COLO829 (cell line): ENCODE measurements at places on chromosomes 3 and 15.
A peak's percentile ranks its signal among the peaks of the same experiment; 100 is the strongest.

DNA sequence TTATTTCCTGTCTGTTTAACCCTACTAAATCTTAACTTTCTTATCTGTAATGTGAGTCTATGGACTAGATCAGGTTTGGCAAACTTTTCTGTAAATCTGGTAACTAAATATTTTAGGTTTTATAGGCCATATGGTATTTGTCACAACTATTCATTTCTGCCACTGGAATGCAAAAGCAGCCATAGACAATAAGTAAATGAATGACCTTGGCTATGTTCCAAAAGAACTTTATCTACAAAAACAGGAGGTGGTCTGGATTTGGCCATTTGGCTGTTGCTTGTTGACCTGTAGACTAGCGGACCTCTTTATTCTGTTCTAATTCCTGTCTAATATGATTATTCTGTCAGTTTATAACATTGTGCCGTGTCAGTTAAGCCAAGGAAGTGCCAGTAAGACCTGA, 314.2 kb downstream of the LPP start:
- no peak for DNase-seq

- no peak for DNase-seq
Measured at GRCh38 chr3:182911782-182912111, 68.6 kb downstream of the DCUN1D1 start.

GRCh38 chr3:193240436-193240849, 579 bp upstream of the PLAAT1 start:
- DNase-seq: no peak

GRCh38 chr3:195139091-195139875, 131.7 kb downstream of the XXYLT1 start:
- DNase-seq: no peak

DNA sequence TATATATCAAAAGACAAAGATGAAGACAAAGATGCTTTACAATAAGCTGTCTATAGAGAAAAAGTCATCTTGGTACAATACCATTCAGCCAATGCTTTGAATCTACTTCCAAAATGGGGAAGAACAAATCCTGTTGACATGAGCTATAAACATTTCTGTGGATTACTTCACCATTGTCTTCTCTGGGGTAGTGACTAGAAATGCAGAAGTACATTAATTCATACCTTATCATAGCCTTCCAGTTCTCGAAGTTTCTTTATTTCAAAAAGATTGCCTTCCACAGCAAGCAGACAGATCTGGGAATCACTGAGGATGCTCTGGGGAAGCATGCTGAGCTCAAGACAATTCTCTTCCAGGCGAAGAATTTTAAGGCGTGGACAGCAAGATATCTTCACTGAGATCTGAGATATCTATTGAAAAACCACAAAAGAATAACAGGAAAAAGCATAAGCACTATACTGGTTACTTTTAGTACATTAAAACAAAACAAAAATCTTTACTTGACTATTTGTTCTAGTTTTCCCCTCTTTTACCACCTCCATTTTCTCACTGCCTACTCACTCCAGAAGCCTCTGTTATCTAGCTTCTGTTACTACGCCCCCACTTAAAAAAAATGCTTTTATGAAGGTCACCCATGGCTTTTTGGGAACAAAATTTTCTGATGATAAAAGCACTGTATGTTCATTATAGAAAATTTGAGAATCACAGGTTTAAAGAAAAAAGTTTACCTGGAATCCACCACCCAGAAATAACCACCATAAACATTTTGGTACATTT, 3.6 kb downstream of the LRRC57 start:
- no peak for DNase-seq

- peak; percentile 42 for DNase-seq
Measured at GRCh38 chr3:139292711-139293664, 50.8 kb upstream of the MRPS22 start.

- DNase-seq: no peak
Measured at GRCh38 chr15:75126864-75127580, 74.7 kb upstream of the C15orf39 start.

DNA sequence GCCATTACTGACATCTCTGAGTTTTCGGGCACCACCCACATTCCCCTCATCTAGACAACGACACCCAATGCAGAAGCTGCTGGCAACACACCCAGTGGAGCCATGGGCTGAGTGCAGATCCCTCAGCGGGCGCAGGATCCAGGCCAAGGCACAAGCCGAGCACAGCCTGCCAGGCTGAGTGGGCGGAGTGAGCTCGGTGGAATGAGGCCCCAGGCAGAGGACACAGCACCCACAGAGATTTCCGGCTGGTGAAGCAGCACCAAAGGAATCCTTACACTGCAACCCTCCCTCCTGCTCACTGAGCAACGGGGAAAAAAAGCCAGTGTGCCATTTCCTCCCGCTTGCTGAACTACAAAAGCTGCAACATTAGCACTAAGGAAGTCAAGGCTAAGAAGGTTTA, 34.3 kb downstream of the ZMAT3 start:
- peak; percentile 87 for DNase-seq

DNA sequence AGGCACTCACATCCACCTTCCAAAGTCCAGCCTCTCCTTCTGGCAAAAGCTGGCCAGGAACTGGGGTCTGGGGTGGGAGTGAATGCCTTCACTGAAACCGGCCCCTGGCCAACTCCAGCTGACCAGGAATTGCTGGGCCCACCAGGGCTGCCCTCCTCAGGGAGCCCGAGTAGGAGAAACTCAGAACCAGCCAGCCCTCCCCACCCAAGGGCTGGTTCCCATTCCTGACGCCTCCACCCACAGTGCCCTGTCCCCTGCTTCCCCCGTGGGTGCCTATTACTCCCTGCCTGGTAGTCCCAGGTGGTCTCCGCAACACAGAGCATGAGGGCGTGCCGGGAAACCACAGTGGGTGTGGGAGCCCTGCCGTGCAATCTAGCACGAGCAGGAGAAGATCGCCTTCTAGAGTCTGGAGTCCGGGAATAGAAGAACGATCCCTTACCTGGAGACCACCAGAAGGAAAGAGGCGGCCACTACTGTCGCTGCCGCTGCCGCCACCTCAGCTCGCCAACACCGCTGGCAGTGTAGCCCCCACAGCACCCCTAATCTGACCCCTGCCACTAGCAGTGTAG, 178.8 kb downstream of the POTEB3 start:
- no peak for DNase-seq

DNA sequence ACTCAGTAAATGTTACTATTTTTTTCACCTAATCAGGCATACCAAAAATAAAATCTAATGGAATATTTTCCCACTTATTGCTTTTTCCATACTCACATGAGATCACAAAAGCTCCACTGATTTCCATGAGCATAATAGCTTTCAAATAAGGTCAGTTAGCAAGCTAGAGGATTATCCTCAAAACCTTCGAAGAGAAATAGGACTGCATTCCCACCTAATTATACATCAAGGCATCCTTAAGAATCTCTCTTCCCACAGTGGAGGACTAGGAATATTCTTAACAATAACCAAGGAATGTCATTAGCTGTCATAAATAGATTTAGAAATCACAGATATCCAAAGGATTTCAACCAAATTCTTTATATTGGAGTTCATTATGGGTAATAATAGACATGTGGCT, 127.9 kb upstream of the STT3B start:
- no peak for DNase-seq

DNA sequence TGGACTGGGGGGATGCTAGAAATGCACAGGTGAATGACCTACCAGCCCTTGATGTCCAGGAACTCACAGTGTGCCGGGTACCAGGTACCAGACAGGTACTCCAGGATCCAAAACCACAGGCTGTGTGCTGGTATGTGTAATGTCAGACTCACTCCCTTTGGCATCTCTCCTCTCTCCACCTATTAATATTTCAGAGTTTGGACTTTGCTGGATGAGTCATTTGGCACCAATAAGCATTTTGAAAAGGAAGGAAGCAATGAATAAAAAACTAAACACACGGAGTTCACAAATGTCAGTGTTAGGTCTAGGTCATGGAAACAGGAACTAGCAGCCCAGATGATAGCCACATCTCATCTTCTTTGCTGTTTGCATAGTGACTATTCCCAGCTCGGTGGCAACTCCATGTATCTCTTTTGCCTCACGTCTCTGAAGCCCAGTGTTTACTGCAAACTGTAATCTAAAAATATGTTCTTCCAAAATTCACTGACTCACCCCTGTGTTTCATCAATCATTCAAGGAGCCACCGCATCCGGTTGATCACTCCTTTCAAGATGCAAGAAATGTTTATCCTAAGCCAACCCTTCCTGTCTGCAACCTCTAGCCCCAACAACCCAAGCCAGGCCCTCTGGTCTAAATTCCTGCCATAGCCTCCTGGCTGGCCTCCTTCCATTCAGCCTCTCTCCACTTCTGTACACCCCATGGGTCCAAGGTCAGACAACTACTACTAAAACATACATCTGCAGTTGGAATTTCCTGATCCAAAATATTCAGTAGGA, 8.4 kb downstream of the ITGB5 start:
- peak; percentile 92 for DNase-seq

- no peak for DNase-seq
Measured at GRCh38 chr15:81244306-81244705, 47.6 kb downstream of the IL16 start.

- no peak for DNase-seq
Measured at GRCh38 chr3:146895026-146895749, 290.0 kb upstream of the PLSCR5 start.

GRCh38 chr15:51724673-51725072, 12.8 kb downstream of the LYSMD2 start:
- DNase-seq: no peak

DNA sequence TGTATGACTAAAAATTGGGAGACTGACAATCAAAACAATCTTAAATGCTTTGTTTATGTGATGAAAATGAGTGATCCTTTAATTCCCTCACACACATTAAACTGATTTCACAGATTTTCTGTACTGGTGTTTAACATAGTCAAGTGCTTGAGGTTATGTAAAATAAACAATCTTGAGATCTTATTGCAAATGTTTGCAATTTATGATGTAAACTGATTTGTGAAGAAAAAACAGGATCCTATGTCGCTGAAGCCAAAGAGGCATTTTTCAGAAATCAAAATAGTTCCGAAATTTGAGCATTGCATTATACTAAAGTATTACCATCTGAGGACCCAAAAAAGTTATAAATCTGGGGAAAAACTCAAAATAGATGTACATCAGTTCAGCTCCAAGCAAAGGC, 12.7 kb downstream of the SHOX2 start:
- DNase-seq: no peak

DNA sequence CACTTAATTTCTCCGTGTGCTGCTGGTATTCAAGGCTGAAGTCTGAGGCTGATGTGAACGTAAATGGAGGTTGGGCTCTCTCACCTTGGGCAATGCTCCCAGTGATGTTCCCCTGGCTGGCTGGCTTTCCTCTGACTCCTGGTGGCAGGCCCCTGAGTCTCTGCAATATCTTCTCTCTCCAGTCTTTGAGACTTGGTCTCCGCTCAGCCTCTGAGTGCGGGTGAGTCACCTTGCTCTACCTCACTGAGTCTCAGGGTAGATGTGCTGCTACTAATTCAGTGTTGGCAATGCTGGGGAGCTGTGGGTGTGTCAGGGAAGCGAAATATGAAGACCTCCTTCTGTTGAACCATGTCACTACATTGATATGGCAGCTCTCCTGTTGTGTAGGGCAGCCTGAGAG, 31.3 kb upstream of the TRIM59 start:
- DNase-seq: no peak

GRCh38 chr15:55799291-55800212, 56.6 kb upstream of the PRTG start:
- peak; percentile 57 for DNase-seq

DNA sequence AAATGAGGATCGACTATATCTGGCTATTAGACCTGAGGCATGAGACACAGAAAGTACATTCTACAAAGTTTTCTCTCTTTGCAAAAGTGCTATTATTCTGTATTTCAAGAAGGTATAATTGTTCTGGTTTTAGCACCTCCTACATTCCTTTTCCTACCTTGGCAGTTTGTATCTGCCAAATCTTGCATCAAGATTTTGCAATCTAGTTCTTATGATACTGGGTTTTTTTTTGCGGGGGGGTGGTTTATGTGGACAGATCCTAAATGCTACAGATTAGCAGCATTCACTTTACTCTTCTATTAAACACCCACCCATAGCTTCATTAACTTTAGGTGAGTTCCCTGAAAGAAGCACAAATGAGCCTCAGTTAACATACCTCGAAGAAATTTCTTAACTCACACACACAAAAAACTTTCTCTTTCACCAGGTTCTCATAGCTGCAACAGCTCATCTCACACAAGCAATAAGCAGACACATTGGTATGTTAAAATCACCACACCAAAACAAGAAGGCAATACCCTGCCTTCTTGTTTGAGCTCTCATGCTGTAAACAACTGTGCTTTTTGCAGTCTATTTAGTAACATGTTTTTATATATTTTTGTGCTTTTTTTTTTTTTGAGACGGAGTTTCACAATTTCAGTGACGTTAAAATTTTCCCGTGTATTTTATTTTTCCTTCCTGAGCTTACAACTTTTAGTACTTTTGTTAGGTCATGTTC, 73.0 kb upstream of the VGLL4 start:
- no peak for DNase-seq

DNA sequence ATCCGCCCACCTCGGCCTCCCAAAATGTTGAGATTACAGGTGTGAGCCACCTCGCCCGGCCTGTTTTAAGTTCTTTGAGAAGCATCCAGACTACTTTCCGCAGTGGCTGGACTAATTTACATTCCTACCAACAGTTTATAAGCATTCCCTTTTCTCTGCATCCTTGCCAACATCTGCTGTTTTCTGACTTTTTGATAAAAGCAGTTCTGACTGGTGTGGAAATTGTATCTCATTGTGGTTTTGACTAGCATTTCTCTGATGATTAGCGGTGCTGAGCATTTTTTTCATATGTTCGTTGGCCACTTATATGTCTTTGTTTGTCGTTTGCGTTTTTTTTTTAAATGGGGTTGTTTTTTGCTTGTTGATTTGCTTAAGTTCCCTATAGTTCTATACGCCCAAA, 208.4 kb upstream of the DPPA4 start:
- DNase-seq: no peak

DNA sequence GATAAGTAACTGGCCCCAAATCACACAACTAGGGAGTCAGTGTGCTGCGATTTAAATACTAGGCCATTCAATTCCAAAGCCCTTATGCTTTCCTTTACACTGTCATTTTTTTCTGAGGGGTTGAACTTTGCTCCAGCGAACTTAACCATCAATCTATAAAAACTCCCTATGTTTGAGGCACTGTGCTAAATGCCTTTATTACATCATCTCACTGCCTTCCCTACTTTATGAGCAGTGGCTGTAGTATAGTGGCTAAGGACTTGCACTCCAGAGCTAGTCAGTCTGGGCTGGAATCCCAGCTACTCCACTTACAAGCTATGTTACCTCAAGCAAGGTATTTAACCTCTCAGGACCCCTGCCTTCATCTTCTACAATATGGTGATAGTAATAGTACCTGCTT, 26.9 kb upstream of the WDR72 start:
- no peak for DNase-seq

GRCh38 chr15:27514526-27514925, 543.5 kb downstream of the GABRG3 start:
- DNase-seq: no peak
